ENCODE measurements at places on chromosomes 11 and 22.
A peak's percentile ranks its signal among the peaks of the same experiment; 100 is the strongest.

- DNase-seq, result no peak
Measured at GRCh38 chr11:27757953-27758352, 57.7 kb upstream of the BDNF start.

DNA sequence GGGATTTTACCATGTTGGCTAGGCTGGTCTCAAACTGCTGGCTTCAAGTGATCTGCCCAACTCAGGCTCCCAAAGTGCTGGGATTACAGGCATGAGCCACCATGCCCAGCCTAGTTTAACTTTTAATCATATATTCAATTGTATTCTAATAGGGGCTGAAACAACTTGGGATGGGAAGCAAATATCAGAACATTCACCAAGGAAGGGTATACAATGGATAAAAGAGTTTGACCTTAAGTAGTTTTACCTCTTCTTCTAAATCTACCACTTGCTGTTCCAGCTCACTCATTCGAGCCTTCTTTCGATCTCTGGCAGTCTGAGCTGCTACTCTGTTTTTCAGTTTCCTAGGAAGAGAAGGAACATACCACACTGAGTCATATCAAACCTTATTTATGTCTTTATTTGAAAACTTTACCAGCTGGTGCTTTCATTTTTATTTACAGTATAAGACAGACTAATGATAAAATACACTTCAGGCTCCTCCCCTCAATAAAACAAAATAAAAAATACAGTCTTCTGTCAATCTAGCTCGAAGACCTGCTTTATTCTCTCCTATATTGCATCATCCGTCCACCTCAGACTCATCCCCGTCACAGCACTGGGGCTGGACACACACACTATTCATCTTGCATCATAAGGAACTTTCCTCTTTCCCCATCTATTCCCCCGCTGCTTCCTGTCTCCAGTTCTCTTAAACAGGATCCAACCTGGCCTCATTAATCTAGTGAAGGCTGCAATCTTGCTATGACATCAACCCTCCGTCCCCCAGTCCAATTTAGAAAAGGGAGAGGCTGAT lies 1.4 kb downstream of the XBP1 start:
- DNase-seq, result no peak

- DNase-seq, result no peak
Measured at GRCh38 chr22:36311386-36312085, 58.6 kb downstream of the APOL1 start.

DNA sequence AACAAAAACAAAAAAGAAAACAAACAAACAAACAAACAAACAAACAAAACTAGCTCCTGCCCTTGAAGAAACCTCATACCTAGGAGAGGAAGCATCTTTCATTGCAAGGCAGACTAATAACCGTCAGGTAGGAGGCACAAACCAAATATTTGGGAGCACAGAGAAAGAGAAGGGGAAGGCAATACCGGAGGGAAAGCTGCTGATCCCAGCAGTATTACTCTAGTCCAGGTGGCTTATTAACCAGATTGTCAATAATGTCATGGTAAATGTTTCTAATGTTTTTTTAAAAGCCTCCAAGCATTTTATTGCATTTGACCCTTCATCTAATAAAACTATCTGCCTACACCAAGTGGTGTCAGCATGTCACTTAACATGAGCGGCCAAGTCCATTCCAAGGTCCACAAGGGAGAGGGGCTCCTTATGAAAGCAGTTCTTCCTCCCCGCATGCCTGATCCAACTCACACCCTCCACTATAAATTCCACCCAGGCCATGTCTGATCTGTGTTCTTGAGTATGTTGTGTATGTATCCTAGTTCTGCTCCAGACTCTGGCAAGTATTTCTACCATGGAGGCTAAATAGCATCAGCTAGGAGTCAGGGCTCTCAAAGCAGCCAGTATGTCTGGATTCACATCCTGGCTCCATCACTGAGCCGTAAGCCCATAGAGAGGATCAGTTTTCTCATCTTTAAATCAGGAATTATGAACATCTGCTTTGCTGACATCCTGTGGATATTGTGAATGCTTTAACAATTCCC lies 208.1 kb upstream of the TENM4 start:
- DNase-seq, result no peak

DNA sequence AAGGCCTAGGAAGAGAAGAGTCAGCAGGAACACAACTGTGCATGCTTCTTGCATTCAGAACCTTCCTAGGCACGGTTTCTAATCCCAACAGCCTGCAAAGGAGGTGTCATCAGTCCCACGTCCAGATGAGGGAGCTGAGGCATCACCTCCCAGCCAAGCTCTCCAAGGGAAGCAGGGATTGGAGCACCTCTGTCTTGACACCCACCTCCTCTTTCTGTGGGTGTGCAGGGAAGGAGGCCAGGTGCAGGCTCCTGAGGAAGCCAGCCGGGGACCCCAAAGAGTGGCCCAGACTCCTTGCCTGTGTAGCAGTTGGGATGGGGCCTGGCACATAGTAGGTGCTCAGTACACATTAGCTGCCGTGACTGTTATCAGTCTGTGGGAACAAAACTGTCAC lies 2.0 kb downstream of the PNPLA5 start:
- no peak for DNase-seq

- DNase-seq, result no peak
Measured at GRCh38 chr11:12306830-12307229, 70.5 kb upstream of the PARVA start.

- no peak for DNase-seq
Measured at GRCh38 chr11:61682093-61682732, 2.0 kb downstream of the DAGLA start.

DNA sequence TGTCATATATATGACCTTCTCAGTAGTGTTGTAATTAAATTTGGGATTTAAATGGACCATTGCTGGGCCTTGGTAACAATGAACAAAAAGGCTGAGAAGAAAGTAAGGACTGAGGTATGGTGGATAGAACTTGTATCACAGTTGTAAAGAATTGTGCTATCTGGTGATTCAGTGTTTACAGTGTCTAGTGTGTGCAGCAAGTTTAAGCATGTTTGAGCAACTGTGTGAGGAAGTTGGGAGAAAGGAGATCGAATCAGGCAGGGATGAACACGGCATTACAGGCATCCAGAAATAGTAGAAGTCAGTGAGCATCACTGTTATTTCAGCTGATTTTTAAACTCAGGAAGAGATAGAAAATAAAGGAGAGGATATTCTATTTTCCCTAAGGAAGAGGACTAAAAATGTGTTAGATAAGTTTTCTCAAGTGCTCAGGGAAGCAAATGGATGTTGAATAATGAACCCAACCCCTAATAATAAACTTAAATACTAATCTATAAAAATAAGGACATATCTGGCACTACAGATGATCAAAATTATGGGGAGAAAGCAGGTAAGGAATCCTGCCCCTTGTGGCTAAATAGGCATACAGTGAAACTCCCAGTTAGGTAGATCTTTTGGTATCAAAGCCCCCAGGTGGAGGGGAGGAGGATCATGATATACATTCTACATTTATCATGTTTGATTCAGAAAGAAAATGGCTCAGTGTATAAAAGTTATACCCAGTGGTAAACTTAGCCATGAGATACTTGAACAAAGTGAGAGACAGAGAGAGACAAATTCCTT lies 361.0 kb upstream of the ANO3 start:
- no peak for DNase-seq

GRCh38 chr11:92711926-92712325 lies 257.5 kb upstream of the MTNR1B start:
- no peak for DNase-seq

- DNase-seq, result no peak
Measured at GRCh38 chr22:27581236-27581635, 220.3 kb downstream of the MN1 start.

GRCh38 chr22:24894220-24894975 lies 52.1 kb downstream of the LHFPL7 start:
- DNase-seq, result no peak

DNA sequence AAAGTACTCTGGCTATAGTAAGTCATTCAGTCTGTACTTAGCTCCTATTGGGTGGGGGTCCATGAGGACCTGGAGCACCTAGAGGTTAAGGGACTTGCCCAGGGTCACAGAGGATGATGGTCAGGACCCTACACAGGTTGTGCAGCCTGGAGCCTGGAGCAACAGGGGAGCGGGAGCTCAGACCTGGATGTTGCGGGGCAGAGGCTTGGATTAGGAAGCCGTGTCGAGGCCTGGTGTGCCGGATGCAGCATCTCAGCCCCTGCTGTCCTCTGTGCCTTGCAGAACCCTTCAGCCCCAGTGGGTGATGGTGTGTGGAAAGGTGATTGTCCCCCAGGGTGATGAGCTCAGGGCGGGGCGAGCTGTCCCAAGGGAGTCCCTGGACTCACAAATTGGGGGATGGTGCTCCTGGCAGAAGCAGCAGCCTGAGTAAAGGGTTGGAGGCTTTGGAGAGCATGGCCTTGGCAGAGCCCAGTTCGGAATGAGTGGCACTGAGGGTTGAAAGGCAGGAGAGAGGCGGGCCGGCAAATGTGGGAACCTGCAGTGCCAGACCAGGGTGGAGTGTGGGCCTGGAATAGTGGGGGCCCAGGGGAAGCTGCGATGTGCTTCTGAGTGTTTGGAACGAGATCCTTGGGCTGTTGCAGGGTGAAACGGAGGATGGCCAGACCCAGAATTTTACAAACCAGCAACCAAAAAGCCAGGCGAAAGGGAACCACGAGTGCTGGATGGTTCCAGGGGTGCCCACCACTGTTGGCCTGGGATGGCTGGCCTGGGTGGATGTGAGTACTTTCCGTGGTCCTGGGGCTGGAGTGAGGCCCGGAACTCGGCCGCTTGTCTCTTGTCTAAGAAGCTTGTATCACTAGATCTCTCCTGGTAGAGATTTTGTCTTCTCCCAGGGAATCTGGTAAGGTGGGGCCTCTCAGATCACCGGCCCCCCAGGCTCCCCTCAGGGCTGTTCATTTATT lies 2.9 kb downstream of the TPCN2 start:
- DNase-seq, result no peak

GRCh38 chr11:75406338-75406777 lies 7.0 kb downstream of the RPS3 start:
- DNase-seq, result no peak

GRCh38 chr11:111018566-111018965 lies 227.0 kb upstream of the POU2AF2 start:
- no peak for DNase-seq

GRCh38 chr22:30894371-30894740 lies 74.2 kb downstream of the MORC2 start:
- DNase-seq, result peak; percentile 0

GRCh38 chr11:110093407-110094297 lies 460 bp downstream of the ZC3H12C start:
- DNase-seq, result no peak

- no peak for DNase-seq
Measured at GRCh38 chr11:93579187-93579751, 36.1 kb upstream of the SMCO4 start.

DNA sequence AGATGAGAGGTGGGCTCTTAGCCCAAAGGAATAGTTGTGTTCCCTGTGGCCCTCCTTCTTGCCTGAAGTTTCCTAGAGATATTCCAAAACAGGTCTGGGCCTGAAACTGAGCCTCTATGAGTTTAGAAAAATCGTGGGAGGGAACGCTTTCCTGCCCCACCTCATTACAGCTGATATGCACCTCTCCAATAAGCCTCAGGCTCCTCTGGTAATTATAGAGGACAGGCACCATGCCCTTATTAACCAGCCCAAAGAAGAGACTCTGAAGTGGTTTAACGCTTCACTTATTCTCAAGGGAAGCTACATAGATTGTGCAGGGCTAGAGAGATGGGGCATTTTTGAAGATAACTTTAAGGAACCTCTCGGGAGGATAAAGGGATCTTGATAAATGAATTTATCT lies 3.4 kb upstream of the MPZL2 start:
- DNase-seq, result no peak

GRCh38 chr11:3058753-3059664 lies 1.8 kb upstream of the CARS1 start:
- no peak for DNase-seq

DNA sequence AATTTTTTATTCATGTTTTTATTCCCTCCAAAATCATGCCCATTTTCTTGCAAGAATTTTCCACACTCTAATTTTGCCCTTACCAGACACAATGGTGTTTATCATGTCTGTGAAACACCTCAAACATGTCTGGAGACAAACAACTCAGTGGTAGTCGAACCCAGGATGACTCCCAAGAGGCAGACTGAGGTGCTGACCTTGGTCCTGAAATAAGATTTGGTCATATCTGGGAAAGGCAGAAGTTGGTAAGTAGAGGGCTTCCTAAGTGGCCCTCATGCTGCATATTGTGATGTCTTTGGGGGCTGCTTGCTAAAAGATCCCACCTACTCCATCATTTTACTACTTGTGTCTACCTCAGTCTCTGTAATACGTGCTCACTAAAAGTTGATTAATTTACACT lies 369.4 kb upstream of the ISX start:
- no peak for DNase-seq

- no peak for DNase-seq
Measured at GRCh38 chr22:30866811-30867271, 101.7 kb downstream of the MORC2 start.

DNA sequence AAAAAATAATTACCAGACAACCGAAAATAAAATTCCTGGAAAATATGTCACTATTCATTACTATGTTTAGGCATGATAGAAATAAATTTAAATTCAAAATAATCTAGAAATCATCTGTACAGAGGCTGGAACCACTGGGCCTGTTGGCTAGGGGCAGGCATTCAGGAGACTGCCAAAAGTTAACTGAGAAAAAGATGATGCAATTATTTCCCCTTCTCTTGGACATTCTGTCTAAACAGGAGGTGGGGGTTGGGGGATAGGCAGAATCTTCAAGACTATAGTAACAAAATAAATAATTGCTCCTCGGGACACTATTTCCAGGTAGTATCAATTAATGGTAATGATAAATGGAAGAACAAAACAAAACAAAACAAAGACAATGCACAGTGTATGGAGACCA lies 14.1 kb downstream of the BTBD10 start:
- no peak for DNase-seq

DNA sequence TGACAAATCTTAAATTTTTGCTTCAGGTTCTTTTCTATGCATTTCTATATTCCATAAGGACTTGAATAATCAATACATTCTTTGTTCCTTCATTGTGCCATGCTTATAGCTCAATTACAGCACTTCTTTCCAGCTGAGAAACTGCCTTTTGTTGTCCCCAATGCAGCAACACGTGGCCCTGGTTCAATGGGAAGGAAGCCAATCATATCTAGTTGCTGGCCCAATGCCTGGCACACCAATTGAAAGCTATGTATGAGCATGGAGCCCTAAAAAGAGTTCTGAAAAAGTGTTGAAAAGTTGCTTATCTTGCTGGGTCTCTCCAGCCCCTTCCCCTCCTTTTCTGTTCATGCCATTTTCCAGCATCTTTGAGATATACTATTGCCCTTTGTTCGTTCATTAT lies 448.0 kb upstream of the FAT3 start:
- DNase-seq, result no peak

DNA sequence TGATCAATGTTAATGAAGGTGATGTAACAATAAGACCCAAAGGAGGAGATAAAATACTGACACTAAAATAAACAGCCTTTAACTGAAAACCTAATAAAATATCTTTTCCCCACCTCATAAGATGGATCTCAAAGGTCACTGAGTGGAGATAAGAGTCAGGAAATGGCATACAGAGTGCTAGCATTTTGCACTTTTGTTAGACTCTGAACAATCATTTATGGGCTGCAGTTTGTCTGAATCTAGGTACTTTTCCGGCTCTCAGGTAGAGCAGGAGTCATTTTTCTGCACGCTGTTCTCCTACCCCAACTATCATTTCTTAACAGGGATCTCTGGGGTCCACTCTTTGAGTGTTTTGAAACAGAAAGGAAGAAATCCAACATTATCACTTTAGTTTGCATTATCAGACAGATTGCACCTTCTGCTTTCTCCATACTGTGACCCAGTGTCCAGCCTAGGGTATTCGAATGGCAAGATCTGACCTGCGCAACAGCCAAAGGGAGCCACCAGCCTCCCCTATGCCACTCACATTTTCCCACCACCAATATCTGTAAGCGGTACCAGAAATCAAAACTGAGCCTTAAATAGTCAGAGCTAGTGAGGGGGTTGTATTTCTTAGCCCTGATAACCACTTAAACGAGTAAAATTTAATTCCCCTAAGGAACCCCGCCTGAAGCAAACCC lies 863 bp downstream of the SIAE start:
- DNase-seq, result no peak
